ENCODE measurements at places on chromosomes 4 and X. TPM values are rescaled to one million over a fixed set of nuclear protein-coding genes. Genes with fewer than 3 reads are reported as not detected.

XAGE2 gene
- total RNA-seq: not detected

SPATA4 gene
- 0.28 TPM for total RNA-seq

RPS6KA6 gene
- 12.7 TPM for total RNA-seq

RIPPLY1 gene
- not detected for total RNA-seq

C4orf36 gene
- total RNA-seq: 0.28 TPM

MAGEA11 gene
- total RNA-seq: 0.09 TPM

DCX gene
- not detected for total RNA-seq

ADRA2C gene
- total RNA-seq: 0.37 TPM

GYPE gene
- 0.74 TPM for total RNA-seq

Measured in smooth muscle cell of bladder (primary cell).